ENCODE measurements at places on chromosomes 2 and 18.

GRCh38 chr2:36478332-36478738, 119.6 kb downstream of the FEZ2 start:
- peak; percentile 95 for DNase-seq

DNA sequence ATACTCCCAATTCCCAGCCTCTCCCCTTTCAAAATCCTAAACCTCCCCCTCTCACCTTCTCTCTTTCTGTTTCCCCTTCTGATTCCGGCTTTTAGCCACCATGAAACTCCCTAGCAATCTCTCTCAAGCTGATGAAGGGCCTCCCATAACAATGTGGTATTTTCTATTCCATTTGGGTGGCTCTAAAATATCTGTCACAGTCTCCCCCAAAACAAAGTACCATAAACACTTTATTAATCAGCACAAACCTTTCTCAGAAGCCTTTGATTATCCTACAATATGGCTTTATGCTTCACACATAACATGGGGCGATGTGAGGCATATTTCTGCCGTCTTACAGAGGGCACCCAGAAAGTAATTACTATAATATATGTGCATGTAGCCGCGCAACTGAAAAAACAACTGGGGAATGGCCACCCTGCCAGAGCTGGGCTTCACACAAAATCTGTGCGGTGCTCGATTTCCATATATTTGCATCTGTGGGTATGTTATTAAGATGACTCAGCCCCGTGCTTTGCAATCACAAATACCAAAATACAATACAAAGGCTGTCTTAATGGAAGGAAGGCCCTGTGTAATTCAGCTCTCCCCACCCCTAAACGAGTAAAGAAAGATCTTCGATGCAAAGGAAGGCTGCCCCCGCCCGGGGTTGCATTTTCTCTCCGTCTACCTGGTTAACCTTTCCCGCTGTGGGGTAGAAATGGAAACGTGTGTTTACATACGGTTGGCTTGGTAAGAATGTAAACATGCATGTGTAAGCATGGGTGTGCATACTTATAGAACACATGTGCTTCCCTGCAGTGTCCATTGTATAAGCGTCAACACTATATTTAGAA, 81.4 kb downstream of the CELF4 start:
- no peak for DNase-seq

- no peak for DNase-seq
Observed at GRCh38 chr18:55076643-55077218, 117.5 kb upstream of the CCDC68 start.

- DNase-seq = no peak
Observed at GRCh38 chr18:50177294-50177992, 17.5 kb downstream of the MYO5B start.

DNA sequence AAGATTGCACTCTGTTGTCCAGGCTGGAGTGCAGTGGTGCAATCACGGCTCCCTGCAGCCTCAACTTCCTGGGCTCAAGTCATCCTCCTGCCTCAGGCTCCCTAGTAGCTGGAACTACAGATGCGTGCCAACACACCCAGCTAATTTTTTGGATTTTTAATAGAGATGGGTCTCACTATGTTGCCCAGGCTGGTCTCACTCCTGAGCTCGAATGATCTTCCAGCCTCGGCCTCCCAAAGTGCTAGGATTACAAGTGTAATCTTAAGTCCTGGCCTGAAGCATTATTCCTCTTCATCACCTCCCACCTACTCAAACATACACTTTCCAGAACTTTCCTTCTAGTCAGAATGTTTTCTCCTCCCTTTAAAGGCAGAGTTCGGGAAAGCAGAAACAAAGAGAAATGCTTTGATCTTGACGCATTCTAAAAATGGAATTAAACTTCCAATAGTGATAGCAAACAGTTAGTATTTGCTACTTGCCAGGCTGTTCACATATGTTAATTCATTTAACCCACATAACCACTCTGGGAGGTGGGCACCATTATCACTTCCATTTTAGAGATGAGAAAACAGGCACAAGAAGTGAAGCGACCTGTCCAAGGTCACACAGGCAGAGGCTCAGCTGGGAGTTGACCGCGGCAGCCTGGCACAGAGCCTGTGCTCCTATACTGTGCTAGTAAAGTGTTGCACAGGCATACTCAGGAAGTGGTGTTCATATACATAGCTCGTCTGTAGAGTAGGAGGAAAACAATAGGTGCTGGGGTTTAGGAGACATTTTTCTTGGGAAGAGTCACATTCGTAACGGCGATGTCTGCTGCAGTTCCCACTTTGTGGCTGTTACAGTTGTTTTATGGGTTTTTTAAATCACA, 24.6 kb downstream of the TEX44 start:
- DNase-seq = peak; percentile 63

DNA sequence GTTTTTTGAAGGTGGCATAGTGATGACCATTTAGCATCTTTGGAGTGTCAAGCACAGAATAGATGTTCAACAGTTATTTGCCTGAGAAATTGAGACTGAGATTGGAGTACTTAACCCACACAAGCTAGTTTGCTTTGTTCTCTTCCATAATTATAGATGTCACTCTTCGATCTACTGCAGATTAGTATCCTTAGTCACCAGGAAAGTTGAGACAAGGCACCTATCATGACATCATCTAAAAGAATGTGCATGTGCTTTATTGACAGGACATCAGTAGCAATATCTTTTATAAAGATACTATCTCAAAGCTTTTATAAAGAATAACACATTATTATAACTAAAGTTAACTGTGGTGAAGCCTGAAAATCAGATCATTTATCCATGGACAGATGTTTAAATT, 6.4 kb downstream of the VRK2 start:
- no peak for DNase-seq

- DNase-seq = peak; percentile 93
Observed at GRCh38 chr2:47065771-47066380, 89.2 kb downstream of the STPG4 start.
